ENCODE measurements at places on chromosomes 5 and 9.

GRCh38 chr5:12125895-12126294 is 221.6 kb upstream of the CTNND2 start:
- no peak for DNase-seq

- no peak for DNase-seq
Observed at GRCh38 chr5:8944005-8944404, 601.9 kb downstream of the SEMA5A start.

- DNase-seq, result peak; percentile 21
Observed at GRCh38 chr5:82019342-82020138, 47.7 kb downstream of the ATG10 start.

- no peak for DNase-seq
Observed at GRCh38 chr5:62149879-62150278, 156.1 kb upstream of the KIF2A start.
